ENCODE measurements at places on chromosomes 16 and 17.

DNA sequence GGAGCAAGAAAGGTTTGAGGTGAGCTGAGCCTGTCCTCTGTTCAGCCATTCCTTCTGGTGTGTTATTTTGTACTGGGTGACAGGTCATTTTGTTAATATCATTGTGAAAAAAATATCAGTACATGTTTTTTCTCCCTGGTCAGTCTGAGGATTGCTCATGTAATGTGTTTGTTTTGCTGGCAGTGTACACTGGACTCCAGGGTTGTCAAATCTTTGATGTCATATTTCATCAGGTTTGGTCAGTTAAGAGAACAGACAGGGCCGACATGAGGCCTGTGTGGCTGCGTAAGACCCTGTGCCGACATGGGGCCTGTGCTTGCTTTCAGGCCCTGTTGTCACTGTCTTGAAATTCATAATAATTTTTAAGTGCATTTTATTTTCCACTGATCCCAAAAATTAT, 22.5 kb downstream of the CLUAP1 start:
- no peak for DNase-seq

DNA sequence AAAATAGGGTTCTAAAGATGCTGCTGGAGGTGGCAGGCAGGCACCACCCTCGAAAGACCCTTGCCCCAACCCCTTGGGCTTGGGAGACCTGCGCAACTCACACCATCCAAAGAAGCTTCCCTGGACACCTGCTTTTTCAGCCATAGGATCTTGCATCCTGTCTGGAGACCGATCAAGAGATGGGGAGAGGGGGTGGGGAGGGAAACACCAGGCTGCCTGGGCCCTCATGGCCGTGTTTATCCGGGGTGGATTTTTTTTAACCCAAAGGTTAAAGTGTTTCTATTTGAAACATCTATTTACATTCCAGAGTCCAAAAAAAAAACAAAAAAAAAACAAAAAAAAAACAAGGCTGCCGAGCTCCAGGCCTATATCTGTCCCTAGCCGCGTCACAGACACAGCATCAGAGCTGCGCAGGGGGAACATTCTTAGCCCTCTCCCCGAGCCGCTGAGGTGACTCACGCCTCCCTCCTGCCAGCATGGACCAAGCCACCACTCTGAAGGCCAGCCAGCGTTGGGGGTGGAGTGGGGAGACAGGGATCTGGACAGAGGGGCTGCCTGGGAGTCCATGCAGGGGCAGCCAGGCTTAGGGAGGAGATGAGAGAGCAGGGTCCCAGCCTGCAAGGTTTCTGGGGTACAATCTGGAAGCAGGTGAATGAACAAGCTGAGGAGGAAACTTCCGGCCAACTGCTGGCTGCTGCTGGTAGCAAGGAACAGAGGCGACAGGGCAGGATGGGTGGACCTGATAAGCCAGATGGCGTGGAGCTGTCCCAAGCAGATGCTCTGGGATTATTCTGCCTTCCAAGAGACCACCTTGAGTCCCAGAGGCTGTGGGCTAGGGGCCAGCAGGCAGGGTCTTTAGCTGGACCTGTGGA, 14.8 kb downstream of the HDAC5 start:
- DNase-seq: no peak

DNA sequence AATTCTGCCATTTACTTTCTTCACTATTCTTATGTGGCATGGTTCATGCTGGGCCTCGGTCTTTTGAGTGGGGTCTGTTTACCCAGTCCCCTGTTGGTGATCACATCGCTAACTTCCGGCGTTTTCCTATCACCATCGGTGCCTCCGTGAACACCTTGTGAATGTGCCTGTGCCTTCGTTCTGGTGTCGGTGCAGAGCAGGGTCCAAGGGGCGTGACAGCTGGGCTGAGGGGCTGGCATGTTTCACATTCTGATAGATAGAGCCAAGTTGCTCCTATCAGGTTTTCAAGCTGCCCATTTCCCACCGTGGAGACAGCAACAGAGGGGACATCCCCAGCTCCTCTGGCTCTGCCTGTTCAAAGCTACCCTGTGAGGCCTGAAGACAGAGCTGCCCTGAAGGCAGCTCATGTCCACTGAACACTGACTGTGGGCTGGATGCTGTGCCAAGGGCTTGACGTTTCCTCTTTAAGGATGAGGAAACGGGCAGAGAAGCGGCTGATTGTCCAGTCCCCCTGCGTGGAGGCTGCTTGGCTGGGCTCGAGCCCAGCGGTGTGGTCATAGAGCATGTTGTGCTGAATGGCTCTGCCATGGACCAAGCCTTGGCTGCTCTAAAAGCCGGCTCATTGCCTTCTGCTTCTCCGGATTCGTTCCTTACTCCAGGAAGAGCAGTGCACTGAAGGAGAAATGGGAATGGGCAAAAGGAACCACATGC, 17.0 kb downstream of the DHODH start:
- DNase-seq: no peak

DNA sequence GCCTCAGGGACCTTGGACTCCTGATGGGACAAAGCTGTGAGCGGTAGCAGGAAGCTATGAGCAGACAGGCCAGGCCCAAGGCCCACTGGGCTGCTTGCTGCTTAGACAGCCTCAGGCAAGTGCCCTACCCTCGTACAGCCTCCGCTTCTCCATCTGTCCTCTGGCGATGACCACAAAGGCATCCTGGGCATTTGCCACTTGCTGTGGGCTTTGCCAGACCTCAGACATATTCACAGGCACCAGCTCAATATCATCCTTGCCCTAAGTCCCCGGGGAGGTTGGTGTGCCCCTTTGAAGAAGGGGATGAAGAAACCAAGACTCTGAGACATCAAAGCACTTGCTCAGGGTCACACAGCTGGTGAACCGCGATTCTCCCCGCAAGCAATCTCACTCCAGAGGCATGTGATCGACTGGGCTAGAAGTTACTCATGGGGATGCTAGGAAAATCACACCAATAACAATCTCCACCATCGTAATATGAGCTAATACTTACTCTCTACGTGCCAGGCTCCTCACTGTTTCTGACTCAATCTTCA, 21.7 kb downstream of the PPL start:
- DNase-seq: no peak

DNA sequence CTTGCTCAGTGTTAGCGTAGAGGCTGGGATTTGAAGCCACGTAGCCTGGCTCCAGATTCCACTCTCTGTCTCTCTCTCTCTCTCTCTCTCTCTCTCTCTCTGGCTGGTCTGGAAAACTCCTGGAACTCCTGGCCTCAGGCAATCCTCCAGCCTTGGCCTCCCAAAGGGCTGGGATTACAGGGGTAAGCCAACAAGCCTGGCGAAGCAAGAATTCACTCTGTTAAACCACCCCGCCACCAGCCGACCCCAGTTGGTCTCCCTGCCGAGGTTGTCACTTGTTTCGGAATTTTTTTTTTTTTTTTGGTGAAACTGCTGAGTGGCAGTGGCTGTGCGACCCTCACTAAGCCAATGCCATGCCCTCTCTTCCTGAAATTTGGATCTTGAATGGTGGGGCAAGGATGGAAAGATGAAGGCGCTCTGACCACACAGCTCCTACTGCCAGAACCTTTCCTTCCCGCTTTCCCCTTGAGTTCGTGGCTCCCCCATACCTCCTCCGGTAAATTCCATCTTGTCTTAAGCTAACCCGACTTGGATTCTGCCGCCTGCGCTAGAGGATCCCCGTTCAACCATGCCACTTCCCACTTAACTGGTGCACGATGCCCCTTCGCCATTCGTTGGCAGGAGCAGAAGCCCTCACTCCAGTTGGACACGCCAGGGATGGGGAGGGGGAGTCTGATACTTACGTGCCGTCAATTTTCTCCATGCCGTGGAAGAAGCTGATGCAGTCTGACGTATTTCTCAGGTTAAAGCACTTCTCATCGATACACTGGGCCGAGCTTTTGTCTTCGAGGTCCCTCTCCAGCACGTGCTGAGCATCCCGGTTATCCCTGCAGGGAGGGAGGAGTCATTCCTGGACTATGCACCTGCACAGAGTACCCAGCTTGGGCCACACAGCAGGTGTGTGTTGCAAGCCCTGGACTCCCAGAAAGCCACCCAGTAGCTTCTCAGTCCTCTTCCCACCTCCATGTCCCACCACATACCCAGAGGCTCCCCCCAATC, 13.1 kb downstream of the TEKT5 start:
- no peak for DNase-seq

DNA sequence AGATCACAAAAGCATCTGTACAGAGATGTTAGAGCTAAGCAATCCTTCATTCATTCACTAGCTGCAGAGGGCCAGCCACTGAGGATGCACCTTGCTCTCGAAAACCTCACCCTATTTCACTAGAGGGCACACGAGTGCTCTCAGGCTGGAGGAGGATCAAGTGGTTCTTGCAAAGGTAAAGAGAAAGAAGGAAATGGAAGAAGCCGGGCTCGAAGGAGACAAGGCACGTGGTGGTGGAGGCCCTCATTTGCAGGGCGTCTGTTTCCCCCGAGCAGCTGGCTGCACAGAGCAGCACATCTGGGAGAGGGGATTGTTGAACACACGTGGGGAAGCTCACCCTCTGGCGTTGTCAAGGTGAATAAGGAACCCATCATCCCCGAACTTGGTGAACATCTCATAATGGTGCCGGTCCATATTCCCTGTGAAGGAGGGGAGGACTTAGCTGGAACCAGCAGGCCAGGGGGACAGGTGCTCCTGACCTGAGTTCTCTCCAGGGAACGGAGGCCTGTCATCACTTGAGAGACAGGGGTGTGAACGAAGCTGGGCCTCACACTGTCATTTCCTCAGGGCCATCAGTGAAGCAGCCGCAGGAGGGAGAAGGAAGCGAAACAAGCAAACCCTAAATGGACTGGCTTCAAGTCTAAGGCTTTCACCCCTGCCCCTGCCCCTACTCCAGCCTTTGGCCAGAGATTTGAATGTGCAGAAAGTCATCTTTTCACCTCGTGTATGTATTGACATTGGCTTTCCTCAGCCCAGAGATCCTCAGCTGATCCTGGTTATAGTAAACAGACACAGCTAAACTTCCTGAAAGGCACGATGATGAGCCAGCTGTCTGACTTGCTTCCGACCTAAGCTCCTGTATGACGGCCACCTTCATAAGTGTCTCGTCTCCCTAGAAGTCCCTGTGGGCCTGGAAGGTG, 27.6 kb downstream of the PRKAR1A start:
- no peak for DNase-seq

DNA sequence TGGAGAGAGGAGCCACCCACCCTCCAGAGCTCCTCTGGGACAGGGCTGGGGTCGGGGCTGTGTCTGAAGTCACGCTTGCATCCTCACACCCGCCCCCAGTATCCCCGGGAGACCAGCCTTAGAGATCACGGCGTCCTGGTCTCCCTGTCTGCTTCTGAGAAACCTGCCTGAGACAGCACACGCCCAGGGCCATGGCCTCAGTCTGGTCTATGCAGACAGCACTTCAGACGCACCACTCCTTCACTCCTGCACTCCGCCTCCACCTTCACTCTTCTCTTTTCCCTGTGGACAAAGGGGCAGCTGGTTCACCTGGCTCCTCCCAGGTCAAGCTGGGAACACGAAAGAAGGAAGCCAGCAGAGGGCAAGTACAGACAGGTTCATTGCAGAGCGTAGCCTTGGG, 248.0 kb upstream of the GSE1 start:
- no peak for DNase-seq

- DNase-seq: no peak
Measured at GRCh38 chr16:8861563-8862308, 7.1 kb downstream of the CARHSP1 start.

- no peak for DNase-seq
Measured at GRCh38 chr16:10107081-10107480, 75.1 kb downstream of the GRIN2A start.

DNA sequence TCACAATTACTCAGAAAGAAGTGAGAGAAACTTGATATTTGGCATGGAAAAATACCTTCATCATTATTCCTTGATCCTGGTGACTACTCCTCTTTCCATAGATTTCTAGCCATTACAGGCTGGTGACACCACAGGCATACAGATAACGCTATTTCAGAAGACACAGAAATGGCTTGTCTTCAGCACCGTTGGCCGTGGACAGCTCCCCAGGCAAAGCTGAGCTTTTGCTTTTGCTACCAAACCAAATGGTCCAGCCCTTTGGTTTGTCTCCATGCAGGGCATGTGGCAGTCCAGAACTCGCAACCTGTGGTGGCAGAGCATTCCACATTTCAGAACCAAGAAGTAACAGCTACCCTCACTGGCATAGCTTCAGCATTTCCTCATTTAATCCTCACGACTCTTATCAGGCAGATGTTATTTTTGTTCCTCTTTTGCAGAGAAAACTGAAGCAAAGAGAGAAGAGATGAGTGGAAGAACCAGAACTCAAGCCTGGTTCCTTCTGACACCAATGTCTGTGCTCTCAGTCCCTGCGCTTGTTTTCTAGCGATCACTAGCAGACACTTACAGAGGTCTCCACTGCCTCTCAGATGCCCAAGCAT, 55.5 kb downstream of the HS3ST4 start:
- no peak for DNase-seq

DNA sequence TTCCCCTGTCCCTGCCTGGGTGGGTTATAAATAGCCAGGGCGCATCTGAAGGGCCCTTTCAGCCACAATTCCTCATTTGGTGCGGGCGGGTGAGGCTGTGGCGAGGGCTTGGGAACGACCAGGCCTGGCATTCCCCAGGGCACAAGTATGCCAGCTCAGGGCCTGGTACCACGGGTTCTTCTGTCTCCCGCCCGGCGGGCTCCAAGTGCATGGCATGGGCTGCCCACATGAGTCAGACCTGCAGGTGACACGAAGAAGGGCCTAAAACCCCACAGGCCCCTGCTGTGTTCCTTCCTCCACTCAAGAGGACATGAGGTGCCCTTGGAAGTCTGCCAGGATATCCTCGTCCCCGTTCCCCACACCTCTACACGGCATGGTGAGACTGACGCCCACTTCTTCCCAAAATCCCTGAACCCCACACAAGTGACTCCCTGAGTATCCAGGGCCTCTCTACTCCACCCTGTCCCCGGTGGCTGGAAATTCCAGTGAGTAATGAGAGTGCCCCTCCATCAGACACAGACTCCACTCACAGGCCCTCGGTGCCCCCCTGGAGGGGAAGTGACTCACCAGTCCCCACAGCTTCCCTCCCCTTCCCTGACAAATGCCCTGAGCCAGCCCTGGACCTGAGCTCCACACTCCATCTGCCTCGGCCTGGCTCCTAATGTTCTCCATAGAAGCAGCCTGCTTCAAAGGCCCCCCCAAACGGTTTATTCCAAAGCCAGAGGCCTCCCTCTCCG, 68.8 kb downstream of the ABR start:
- no peak for DNase-seq

GRCh38 chr16:15636392-15636873, 6.5 kb downstream of the MARF1 start:
- no peak for DNase-seq

GRCh38 chr17:51372345-51373004, 112.1 kb downstream of the UTP18 start:
- DNase-seq: peak; percentile 68
